NCI-H526 (cell line): ENCODE measurements at places on chromosomes 1 and 21.

GRCh38 chr1:67937651-67938050, 104.4 kb upstream of the GNG12 start:
- DNase-seq: no peak

GRCh38 chr1:26858891-26859640, 3.9 kb upstream of the SFN start:
- DNase-seq: no peak

- no peak for DNase-seq
These were observed 254.9 kb downstream of the RHOU start for GRCh38 chr1:228989992-228990827.

DNA sequence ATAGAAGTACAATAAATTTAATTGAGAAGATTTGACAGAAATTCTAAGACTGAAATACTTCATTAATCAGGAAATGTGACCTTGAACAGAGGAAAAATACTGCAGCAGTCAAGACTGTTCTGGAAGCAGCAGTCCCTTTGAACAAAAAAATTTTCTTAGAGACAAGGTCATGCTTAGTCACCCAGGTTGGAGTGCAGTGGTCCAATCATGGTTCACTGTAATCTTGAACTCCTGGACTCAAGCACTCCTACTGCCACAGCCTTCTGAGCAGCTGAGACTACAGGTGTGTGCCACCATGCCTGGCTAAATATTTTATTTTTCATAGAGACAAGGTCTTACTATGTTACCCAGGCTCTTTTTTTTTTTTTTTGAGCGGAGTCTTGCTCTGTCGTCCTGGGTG, 1.9 kb upstream of the CCDC30 start:
- no peak for DNase-seq

GRCh38 chr1:202809597-202810159, 1.1 kb upstream of the PCAT6 start:
- DNase-seq: no peak

DNA sequence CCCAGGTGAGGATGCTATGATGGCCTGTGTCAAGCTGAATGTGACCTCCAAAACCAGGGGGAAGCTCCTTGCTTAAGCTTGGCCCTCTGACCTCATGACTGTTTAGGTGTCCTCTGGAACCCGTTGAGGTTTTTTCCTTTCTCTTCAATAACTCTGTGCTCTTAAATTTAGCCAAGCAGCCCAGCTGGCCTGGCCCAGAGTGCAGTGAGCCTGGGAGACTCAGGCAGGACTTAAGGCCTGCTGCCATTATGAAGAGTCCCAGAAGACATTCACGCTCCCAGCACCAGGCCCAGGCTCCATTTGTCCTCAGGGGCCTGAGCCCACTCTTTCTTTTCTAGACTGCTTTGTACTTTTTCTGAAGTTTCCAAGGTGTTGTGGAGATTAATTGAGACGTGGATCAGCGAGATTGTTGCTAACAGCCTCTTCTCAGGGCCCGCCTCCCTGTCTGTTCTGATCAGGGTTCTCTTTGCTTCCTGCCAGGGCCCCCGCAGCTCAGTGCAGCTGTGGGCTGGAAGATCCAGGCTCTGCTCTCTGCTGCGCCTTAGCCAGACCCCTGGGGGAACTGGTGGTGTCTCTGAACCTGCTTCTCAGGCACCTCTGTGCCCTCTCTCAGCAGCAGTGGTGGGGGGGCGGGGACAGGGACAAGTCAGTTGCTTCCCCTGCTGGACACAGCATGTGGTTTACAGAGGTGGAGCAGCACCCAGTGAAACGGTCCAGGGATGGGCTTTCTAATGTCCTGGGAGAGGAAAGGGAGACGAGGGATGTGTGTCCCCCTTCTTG, 124.2 kb downstream of the GRIK3 start:
- no peak for DNase-seq

DNA sequence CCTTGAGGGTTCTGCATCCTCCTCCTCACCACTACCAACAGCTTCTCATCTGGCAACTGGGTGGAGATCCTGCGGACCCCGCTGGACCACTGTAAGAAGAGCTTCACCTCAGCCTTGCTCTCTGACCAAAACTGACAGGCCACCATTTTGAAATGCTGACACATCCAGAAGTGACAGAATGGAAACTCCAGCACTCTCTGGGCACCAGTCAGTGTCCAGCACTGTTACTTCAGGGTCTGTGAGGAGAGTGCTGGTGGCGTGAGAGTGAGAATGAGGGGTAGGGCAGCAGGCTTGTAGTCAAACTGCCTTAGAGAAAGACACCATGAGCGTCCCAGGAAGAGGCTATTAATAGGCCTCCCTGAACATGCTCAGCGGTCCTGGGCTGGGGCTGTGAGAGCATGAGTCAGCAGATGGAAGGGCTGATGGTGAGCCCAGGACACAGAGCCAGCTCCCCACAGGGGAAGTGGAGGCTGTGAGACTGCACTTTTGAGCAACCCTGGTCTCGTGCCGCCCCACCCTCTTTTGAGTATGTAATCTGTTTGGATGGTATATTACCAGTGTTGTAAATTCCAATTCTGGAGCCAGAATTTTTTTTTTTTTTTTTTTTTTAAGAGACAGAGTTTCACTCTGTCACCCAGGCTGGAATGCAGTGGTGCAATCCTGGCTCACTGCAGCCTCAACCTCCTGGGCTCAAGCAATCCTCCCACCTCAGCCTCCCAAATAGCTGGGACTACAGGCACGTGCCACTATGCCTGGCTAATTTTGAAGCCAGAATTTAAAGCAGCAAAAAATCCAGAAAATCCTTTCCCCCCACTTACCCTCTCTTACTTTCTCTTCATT, 34.4 kb upstream of the SLC30A1 start:
- no peak for DNase-seq

GRCh38 chr1:11833900-11834299, 13.7 kb downstream of the NPPA start:
- no peak for DNase-seq

DNA sequence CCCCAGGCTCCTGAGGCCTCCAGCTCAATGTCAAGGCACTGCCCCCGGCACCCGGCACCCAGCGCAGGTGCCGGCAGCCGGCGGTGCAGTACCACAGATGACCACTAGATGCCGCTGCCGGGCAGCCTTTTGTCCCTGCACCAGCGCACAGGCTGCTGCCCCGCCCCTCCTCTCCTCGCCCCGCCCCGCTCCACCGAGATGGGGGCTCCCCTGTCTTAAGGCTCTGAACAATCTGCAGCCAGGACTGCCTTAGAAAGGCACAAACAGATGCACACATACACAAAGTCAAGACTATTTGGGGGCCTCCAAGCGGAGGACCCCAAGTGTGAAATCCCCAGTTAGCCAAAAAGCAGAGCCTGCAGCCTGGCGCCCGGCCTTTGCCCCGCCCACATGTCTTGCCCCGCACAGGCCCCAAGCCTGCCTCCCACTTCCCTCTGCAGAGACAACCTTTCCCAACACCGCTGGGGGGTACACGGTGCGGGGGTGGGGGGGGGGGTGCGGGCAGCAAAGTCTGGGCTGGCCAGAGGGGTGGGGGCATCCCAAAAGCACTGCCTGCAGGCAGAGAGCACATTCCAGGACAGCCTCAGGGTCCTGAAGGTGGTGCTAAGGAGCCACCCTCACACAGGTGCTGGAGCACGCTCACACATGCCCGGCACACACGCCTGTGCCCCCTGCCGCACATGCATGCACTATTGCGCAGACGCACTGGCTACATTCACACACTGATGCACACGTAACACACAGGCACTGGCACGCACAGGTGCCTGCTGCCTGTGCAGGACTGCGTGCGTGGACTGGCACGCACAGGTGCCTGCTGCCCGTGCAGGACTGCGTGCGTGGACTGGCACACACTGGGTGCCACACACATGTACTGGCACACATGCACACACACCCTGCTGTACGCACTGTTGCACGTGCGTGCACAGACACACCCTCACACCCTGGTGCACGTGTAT, 37.1 kb downstream of the ARHGEF16 start:
- DNase-seq: peak; percentile 70

GRCh38 chr1:3584915-3585314, 26.4 kb downstream of the MEGF6 start:
- no peak for DNase-seq

- no peak for DNase-seq
These were observed 16.9 kb downstream of the MTARC1 start for GRCh38 chr1:220803401-220804201.

DNA sequence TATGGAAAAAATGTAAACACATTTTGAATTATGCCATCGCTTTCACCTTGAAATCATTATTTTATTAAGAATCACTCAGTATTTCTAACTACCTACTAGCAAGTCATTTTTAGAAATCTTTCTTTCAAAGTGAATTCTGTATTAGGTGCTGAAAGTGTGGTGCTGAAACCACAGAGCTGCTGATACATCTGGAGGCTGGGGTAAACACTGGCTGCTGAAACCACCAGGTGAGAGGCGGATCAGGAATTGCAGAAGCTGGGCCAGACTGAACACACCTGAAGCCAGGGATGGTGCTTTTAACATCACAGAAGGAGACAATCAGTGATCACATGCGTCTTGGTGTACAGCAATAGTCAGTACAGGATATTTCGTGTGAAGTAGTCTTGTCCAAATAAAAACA, 42.2 kb upstream of the KCNE1 start:
- DNase-seq: no peak

DNA sequence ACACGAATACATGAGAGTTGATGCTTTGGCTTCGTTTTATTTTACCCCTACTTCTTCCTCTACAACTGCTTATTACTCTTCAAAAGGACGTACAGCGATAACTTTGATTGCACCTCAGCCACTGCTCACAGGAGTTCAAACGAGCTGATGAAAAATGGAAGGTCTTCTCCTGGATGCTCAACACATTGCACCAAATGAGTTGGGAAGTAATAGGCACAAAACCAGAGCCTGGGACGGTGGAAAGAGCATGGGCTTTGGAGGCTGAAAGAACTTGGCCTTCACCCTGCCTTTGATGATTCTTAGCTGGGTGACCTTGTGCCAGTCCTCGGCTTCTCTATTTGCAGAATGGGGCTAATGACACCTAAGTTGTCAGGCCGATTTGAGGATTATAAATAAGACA, 4.8 kb downstream of the CD53 start:
- no peak for DNase-seq

DNA sequence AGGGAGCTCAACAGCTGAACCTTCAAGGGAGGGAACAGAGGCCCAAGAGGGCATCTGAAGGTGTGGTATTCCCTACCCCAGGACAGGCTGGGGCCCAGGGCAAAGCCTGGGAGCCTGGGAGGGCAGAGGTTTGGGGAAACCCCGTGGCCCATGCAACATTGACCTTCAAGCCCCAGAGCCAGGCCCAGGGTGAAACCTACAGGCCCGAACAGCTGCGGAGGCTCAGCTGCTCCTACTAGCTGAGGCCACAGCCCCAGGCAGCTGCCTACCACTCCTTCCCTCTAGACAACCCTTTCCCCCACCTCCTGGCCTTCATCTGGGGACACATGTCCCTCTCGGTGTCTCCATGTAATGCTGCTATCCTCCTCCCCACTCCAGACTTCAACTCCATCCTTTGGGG, 3.2 kb downstream of the LAD1 start:
- DNase-seq: no peak

- no peak for DNase-seq
These were observed 174.3 kb downstream of the NEK7 start for GRCh38 chr1:198330982-198331615.

DNA sequence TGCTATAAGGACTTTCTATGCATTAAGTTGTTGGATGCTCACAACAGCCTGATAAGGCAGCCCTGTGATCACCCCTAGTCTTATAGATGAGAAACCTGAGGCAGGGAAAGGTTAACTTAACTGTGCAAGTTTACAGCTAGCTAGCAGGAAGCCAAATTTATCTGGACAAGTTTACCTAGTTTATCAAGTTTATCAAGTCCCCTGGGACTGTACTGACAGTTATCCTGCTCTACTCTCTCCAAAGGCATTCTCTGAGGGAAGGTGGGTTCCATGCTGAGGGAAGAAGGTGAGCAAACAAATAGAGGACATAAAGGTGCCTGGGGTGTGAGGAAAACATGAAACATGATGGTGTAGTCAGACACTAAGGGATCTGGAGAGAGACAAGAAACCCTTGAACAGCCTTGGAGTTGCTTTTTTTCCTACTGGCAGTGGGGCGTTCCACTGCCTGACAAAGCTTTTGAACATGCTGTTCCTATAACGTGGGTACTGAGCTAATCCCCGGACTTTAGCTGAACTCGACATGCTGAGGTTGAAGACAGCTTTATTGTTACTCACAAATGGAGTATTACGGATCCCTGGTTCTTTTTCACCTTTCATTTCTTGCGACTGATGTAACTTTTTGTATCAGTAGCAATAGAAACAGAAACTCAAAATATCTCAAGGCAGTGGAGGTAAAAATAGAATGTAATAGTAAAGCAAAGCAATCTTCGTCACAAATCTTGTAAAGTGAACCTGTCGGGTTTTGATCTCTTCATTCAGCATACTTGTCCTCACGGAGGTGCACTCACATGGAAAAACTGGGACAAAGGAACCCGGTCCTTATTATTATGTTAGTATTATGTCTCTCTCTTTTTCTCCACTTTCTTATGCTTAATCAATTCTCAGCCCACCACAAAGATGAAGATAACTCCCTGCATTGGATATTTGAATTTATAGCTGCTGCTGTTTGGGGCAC, 42.4 kb upstream of the ESRRG start:
- DNase-seq: no peak

- no peak for DNase-seq
These were observed 185.1 kb upstream of the CAMK1G start for GRCh38 chr1:209398313-209398991.

DNA sequence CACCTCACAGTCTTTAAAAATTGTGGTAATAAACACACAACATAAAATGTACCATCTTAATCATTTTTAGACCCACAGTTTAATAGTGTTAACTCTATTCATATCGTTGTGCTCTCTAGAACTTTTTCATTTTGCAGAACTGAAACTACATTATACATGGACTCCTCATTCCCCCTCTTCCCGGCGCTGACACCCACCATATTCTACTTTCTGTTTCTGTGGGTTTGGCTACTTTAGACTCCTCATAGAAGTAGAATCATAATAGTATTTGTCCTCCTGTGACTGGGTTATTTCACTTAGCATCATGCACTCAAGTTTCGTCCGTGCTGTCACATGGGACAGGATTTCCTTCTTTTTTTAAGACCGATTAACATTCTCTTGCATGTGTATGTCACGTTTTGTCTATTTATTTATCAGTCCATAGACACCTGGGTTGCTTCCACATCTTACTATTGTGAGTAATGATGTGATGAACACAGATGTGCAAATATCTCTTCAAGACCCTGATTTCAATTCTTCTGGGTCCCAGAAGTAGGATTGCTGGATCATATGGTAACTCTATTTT, 62.9 kb upstream of the TMPRSS2 start:
- no peak for DNase-seq
